Activated T-cell treated with anti-CD3 and anti-CD28 coated beads, Interleukin-2, amount 50 U/mL, for 72 hours (primary cell): ENCODE measurements at places on chromosomes 4 and X. TPM values are rescaled to one million over a fixed set of nuclear protein-coding genes. Genes with fewer than 3 reads are reported as not detected.

XG gene
- total RNA-seq, result not detected

USP53 gene
- total RNA-seq, result 12.6 TPM

NHS gene
- total RNA-seq, result 6.6 TPM

SPANXA1 gene
- not detected for total RNA-seq

SPANXN3 gene
- not detected for total RNA-seq

UCP1 gene
- total RNA-seq, result not detected

MAGEC3 gene
- not detected for total RNA-seq

GLRA2 gene
- total RNA-seq, result not detected

ALAS2 gene
- total RNA-seq, result not detected

DNA sequence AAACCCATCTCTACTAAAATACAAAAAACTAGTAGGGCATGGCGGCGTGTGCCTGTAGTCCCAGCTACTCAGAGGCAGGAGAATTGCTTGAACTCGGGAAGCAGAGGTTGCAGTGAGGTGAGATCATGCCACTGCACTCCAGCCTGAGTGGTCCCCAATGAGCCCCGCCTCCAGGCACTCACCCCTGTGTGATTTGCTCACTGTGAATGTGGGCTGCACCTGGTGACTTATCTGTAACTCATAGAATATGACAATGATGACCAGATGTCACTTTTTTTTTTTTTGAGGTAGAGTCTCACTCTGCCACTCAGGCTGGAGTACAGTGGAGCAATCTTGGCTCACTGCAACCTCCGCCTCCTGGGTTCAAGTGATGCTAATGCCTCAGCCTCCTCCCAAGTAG is 49.0 kb upstream of the HOPX start:
- H3K27me3 ChIP-seq, result peaks cover 21% of the 10 kb centered on the region
- H3K4me1 ChIP-seq, result no peaks in the 10 kb centered on the region
- H3K27ac ChIP-seq, result no peak overlapping the region
- no peaks in the 10 kb centered on the region for H3K36me3 ChIP-seq

DNA sequence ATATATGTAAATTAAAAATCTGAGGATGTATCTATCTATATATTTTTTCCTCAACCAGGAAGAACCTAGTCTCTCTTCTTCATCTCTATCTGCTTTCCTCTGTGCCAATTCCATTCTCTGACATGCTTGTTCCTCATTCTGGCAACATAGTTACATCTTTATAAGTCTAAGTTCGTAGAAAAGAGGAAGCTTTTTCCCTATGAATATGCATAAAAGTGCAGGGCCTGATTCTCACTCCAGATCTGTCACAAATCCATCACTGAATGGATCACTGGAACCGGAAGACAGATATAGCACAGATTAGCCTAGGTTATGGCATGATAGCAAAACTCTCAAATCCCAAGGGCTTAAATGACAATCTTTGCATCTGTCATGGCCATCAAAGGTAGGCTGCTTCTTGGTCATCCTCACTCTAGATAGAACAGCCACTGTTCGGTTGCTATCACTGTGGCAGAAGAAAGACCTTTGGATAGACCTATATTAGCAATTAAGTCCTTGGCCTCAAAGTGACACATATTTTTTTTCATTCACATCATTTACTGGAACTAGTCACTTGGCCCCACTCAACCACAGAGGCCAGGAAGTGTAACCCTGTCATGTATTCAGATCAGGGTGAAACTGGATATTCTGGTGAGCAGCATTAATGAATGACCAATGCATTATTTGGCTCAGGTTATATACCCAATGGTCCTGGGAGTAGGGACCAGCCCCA is 22.2 kb downstream of the DTHD1 start:
- H3K4me1 ChIP-seq, result peaks cover 25% of the 10 kb centered on the region
- H3K36me3 ChIP-seq, result peaks cover 6% of the 10 kb centered on the region
- DNase-seq, result no peak
- H3K27ac ChIP-seq, result peak overlapping the region; percentile 90

DNA sequence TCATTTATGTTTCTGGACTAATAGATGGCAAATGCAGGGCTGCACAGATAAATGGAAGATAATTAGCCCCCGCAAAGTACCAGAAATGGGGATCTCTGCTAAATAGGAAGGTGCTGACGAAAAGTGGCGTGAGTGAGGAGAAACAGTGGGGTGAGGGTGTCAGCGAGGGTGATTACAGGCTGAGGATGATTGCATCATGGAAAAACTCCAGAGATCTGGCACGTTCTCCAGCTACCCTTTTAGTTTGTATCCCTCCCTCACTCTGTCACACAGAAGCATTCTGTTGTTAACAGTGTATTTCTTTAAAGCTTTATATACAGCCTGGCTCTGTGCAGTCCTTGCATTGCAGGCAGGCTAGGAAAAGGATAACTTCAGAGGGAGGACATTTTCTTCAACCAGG is 309.6 kb upstream of the DDX53 start:
- no peak overlapping the region for H3K4me3 ChIP-seq
- DNase-seq, result no peak
- H3K27ac ChIP-seq, result no peak overlapping the region
- H3K4me1 ChIP-seq, result no peaks in the 10 kb centered on the region
- peaks cover 6% of the 10 kb centered on the region for H3K27me3 ChIP-seq

DNA sequence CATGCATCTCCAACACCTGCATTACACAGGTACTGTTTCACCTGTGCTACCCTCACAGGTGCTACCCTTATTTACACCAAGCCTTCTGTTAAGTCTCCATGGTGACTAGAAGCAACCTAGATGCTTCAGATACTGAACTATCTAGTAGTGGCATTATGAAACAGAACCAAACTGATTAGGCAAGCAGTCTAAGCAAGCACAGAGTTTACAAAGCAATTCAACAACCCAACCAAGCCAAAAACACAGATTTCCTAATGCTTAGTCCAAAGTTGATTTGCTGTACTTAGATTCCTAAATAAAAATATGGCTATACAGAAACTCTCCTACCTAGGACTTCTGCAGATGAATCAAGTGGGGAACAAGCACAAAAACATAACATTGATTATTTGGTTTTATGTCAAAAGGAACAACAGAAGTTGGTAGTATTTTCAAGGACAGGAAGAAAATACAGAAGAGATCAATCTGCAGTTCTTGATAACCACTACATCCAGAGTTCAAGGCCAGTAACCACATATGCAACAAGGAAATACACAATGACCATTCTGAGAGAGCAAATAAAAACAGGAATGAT is 3.2 kb downstream of the TAPT1 start:
- H3K27me3 ChIP-seq, result no peaks in the 10 kb centered on the region
- H3K4me1 ChIP-seq, result peaks cover 50% of the 10 kb centered on the region
- DNase-seq, result no peak
- H3K36me3 ChIP-seq, result peaks cover 1% of the 10 kb centered on the region

DNA sequence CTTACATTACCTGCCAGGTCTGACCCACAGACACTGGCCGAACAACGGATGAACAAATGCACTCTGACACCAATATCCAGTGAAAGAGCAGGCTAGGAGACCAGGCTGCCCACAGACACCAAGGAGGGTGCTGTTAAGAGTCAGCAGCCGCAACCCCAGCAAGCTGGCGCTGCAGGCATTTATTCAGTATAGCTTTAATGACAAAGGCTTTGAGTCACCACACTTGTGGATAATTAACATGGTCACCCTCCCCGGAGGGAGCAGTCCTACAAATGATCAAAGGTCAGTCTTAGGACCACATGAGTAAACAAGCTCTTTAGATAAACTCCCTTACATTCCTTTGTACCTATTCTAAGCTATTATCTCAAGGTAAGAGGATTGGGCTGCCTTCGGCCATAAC is 368.5 kb upstream of the GRID2 start:
- H3K4me1 ChIP-seq, result no peaks in the 10 kb centered on the region
- no peaks in the 10 kb centered on the region for H3K27me3 ChIP-seq
- DNase-seq, result no peak
- H3K36me3 ChIP-seq, result no peaks in the 10 kb centered on the region

GRCh38 chr4:58649226-58649625 is 1539.0 kb upstream of the IGFBP7 start:
- DNase-seq, result no peak
- H3K4me1 ChIP-seq, result no peaks in the 10 kb centered on the region
- no peak overlapping the region for H3K4me3 ChIP-seq
- H3K36me3 ChIP-seq, result no peaks in the 10 kb centered on the region
- no peak overlapping the region for H3K27ac ChIP-seq

GRCh38 chr4:108270466-108271450 is 102.0 kb upstream of the LEF1 start:
- no peak overlapping the region for H3K4me3 ChIP-seq
- no peaks in the 10 kb centered on the region for H3K27me3 ChIP-seq
- H3K27ac ChIP-seq, result no peak overlapping the region

GRCh38 chrX:40065296-40066046 is 32.3 kb downstream of the BCOR start:
- H3K4me1 ChIP-seq, result peaks cover 58% of the 10 kb centered on the region
- H3K4me3 ChIP-seq, result peak overlapping the region; percentile 66
- peaks cover 8% of the 10 kb centered on the region for H3K27me3 ChIP-seq
- DNase-seq, result peak; percentile 61

DNA sequence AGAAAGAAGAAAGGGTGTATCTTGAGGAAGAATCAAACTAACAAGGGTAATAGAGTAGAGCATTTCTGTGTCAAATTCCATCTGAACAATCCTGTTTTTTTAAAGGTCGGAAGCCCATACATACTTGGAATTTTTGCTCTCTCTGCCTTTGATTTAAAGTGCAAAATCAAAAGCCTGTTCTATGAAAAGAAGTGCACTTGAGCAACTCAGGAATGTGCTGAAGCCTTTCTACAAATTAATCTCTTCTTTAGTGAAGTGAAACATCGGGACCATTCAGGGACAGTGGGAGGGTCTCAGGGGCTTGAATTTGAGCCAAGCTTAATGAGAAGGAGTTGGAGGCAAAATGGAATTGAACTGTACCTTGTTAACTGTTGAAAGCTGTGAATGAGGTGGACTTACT is 1008.5 kb upstream of the LCORL start:
- no peak overlapping the region for H3K4me3 ChIP-seq
- no peaks in the 10 kb centered on the region for H3K4me1 ChIP-seq
- DNase-seq, result no peak
- no peaks in the 10 kb centered on the region for H3K36me3 ChIP-seq
- H3K27ac ChIP-seq, result no peak overlapping the region
- no peaks in the 10 kb centered on the region for H3K27me3 ChIP-seq

GRCh38 chr4:25252230-25253070 is 18.6 kb downstream of the PI4K2B start:
- H3K36me3 ChIP-seq, result peaks cover 4% of the 10 kb centered on the region
- H3K27ac ChIP-seq, result no peak overlapping the region
- peaks cover 37% of the 10 kb centered on the region for H3K4me1 ChIP-seq
- no peak for DNase-seq

- no peak overlapping the region for H3K4me3 ChIP-seq
- no peaks in the 10 kb centered on the region for H3K4me1 ChIP-seq
- peaks cover 24% of the 10 kb centered on the region for H3K27me3 ChIP-seq
- no peaks in the 10 kb centered on the region for H3K36me3 ChIP-seq
- no peak overlapping the region for H3K27ac ChIP-seq
These were observed 26.0 kb upstream of the RASL11B start for GRCh38 chr4:52836120-52836519.

DNA sequence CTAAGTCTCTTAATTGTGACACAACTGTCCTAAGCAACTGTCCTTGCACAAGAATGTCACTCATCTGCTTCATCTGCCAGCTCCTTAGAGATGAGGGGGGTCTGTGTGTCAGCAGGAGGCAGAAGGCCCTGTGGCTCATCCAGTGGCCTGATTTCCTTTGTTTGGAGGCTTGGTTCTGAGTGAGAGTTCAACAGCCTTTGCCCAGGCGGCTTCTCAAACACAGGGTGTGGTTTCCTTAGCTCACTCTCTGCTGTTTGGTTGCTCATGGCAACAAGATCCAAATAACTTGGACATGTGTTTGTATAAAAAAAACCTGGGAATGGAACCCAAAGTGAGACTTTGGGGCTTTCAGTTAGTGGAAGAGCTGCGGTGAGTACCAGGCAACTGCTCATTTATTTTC is 46.6 kb downstream of the MAP7D3 start:
- no peak overlapping the region for H3K4me3 ChIP-seq
- no peaks in the 10 kb centered on the region for H3K27me3 ChIP-seq
- no peak for DNase-seq

DNA sequence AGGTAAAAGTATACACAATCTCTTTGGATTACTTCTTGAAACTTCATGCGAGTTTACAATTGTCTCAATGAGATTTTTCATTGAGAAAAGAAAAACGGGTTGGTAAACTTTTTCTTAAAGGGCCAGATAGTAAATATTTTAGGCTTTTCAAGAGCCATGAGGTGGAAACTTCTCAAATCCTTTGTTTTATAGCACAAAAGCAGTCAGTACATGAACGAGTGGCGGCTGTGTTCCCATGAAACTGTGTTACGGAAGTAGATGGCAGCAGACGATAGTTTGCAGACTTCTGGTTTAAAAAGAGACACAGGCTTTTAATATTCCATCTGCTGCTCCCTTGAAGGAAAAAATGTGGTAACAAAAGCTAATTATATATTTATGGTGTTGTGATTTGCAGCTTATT is 332.0 kb downstream of the TENM3 start:
- no peak overlapping the region for H3K27ac ChIP-seq
- no peaks in the 10 kb centered on the region for H3K4me1 ChIP-seq
- H3K4me3 ChIP-seq, result no peak overlapping the region

GRCh38 chr4:10034612-10035104 is 13.4 kb upstream of the SLC2A9 start:
- H3K27ac ChIP-seq, result no peak overlapping the region
- no peak for DNase-seq
- H3K36me3 ChIP-seq, result no peaks in the 10 kb centered on the region
- no peak overlapping the region for H3K4me3 ChIP-seq
- no peaks in the 10 kb centered on the region for H3K27me3 ChIP-seq
- peaks cover 15% of the 10 kb centered on the region for H3K4me1 ChIP-seq

DNA sequence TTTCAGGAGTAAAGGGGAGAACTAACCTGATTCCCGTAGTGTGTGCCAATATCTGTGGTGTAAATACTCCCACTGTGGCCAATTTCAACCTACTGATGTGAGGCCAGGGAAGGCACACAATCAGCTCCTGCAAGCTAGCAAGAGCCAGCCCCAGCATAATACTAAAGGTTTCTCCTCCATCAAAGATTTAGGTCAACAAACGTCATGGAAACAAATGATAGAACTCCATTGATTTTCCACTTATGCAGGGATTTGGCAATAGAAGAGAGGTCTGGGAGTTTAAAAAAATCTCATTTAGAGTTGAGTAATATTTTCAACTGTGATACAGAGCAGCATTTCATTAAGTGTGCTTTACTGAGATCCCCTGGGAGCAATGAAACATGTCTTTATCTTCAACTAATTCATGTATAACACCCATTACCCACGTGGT is 15.8 kb upstream of the VEGFD start:
- H3K4me3 ChIP-seq, result no peak overlapping the region
- H3K36me3 ChIP-seq, result no peaks in the 10 kb centered on the region
- peaks cover 33% of the 10 kb centered on the region for H3K27me3 ChIP-seq
- no peak for DNase-seq
- no peaks in the 10 kb centered on the region for H3K4me1 ChIP-seq
- H3K27ac ChIP-seq, result no peak overlapping the region

DNA sequence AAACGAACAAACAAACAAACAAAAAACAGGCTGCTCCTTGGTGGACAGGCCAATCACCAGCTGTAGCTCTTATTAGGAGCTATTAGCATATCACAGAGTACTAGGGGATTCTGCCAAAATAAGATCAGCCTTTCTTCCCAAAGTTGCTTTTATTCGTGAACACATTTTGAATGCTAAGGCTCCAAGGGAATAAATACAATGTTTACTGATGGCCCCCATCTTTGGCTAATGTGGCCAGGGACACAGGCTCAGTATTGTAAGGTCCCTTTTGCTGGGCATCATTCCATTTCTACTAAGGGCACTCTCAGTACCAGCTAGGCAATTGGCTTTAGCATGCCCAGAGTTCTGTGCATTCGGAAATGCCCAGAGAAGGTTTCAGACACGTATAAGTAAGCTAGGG is 84.3 kb downstream of the GPC4 start:
- peaks cover 18% of the 10 kb centered on the region for H3K27me3 ChIP-seq
- no peak overlapping the region for H3K27ac ChIP-seq
- DNase-seq, result no peak
- no peak overlapping the region for H3K4me3 ChIP-seq
- H3K4me1 ChIP-seq, result no peaks in the 10 kb centered on the region
- no peaks in the 10 kb centered on the region for H3K36me3 ChIP-seq
